ENCODE measurements at places on chromosomes 3 and 15.

DNA sequence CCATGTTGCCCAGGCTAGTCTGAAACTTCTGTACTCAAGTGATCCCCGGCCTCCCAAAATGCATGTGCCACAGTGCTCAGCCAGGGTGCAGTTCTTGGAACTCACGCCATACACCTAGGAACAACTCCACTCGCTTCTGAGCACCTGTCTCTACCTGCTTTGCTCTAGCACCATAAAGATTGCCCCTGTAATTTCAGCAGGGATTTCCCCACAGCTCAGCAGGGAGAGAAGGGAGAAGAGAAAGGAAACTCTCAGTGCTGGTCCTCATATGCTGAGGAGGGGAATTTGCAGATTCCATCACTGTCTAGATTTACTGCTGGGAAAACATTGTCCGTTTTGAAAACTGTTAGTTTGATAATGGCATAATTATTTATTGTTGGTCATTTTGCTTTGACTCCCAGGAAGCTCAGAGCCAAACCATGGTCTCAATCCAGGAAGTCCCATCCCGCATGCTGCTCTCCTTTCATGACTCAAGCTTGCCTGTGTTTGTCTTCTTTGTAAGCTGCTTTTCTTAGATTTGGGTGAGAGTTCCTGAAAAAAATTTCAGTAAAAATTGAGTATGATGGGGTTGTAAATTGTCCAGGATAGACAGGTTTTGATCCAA lies 24.2 kb downstream of the TRIM71 start:
- no peak for DNase-seq

GRCh38 chr3:17573396-17573795 lies 169.0 kb downstream of the TBC1D5 start:
- DNase-seq: peak; percentile 30

DNA sequence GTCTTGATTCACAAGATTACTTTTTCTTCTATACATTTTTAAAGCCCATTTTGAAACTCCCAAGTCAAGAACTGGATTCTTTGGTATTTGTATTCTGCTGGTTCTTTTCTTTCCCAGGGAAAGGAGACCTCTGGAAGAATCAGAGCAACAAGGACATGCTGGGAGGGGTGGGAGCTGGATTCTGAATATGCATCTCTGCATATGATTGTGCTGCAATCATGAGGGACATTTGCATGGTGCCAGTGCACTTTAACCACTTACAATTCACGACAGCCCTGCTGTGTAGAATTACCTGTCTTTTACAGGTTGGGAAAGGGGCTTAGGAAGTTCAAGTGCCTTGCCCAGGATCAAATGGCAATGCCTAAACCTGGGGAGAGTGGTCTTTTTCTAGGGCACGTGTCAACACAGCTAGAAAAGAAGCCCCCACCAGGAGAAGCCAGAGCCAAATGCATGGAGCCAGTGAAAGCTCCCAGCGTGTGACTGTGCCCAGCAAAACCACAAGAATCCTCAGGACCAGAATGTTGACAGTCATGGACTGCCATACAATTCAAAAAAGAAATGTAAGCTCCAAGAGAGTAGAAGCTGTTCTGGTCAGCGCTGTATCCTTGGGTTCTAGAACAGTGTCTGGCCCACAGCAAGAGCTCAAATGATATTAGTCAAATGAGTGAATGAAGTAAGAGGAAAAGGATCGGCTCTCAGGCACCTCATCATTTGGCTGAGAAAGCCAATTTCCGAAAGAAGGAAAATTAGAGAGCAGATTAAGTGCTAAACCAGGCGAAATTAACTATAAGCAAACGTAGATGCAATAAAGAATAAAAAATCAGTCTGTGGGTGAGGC lies 84.5 kb upstream of the MEF2A start:
- no peak for DNase-seq

GRCh38 chr15:39502082-39502447 lies 78.8 kb upstream of the THBS1 start:
- DNase-seq: peak; percentile 10

DNA sequence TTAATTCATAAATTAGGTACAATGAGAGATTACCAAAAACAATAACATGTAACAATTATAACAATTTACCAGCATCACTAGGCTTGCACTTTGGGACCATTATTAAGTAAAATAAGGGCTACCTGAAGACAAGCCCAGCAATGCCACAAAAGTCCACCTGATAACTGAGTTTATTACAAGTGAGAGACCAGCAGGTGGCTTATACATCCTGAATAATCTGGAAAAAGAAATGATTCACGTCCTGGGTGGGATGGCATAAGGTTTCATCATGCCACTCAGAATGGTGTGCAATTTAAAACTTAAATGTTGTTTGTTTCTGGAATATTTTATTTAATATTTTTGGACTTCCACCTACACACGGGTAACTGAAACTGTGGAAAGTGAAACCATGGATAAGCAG lies 1287.1 kb upstream of the GBE1 start:
- no peak for DNase-seq

DNA sequence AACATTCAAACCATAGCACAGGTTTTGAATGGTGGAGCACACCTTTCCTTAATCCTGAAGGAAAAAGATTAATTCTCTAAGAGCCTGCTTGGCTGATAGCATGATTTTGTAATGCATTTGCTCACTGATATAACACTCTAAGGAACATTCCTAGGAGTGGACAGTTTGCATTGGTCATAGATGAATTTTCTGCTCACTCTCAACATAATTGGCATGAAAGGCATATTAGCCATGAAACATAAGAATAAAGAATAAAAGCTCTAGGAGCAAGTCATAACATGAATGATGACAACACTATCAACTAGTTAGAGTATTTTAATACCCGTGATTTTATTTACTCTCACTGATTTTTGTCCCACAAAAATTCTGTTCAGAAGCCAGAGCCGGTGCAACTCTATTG lies 34.3 kb upstream of the LRTM1 start:
- DNase-seq: no peak

GRCh38 chr15:58466566-58466965 lies 34.8 kb downstream of the LIPC start:
- DNase-seq: no peak

DNA sequence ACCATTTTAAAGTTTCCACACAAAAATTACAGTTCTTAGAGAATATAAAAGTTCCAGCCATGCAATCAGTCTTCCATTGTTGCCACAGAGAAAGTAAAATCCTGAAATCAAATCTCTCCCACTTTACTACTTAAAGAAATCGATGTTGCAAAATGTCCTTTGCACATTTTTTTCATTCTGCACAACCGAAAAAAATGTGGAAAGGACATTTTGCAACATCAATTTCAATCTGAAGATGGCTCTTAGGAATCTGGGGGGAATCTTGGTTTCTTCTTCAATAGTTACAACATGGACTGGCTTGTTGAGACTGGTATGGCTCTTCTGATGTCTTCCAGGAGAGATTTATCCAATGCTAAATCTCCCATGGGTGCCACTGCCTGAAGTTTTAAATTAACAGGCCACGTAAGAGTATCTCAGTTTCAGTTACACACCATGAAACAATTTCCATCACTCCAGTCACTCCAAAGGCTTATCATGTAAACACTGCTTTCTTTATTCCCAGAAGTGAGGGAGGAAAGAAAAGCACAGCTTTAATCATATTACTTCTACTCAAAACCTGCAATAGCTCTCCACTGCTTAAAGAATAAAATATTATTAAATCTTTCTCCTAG lies 55.8 kb upstream of the CTNNB1 start:
- no peak for DNase-seq

DNA sequence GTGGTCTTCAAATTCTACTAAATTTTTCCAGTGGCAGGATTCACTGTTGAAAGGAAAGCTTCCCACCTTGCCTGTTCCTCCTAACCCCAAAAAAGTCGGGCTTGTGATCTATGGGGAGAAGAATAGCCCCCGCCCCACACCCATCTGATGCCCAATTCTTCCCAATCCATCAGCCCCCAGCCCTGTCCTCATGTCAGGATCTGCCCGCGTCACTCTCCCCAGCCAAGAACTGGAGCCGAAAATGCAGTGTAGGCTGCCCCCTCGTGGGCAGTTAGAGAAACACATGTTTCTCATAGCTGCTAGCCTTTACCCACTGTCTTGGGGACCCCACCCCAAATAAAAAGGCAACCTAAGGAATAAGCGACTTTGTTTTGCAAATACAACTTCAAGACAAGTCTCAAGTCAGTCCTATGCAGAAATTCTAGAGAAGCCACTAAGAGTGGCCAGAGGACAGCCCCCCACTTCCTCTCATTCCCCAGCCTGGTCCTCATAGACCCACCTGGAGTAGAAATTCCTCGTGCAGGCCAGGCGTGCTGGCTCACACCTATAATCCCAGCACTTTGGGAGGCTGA lies 13.0 kb upstream of the CSK start:
- DNase-seq: peak; percentile 66

- no peak for DNase-seq
Observed at GRCh38 chr3:52204337-52205073, 6.5 kb downstream of the ALAS1 start.

GRCh38 chr15:52689562-52689961 lies 10.4 kb upstream of the ATOSA start:
- no peak for DNase-seq

GRCh38 chr15:98003996-98004395 lies 43.5 kb downstream of the ARRDC4 start:
- no peak for DNase-seq

DNA sequence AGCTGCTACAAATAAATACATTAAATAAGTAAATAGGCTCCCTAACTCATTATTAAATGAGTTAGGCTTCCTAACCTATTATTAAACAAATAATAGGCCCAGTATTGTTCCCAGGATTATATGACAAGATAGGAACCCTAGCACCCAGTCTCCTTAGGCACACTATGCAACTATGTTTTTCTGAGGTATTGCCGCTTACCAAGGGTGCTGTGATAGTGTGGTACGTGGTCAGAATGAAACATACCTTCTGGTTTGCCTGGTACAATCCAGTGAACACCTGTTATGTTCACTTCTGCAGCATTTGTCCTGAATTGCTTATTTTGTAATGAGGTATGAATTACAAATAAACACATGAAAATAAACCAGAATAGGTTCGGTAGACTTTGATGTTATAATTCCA lies 375.6 kb upstream of the GBE1 start:
- no peak for DNase-seq

DNA sequence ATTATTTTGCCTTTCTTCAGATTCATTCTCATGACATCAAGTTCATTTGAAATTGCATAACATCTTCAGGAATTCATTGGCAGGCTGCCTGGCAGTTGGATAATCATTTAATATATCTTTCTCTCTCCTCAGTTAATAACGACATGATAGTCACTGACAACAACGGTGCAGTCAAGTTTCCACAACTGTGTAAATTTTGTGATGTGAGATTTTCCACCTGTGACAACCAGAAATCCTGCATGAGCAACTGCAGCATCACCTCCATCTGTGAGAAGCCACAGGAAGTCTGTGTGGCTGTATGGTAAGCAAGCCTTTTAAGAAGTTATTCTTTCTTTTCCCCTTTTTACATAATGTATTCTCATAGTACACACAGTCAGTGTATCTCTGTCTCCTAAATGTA lies 38.2 kb downstream of the TGFBR2 start:
- peak; percentile 76 for DNase-seq

DNA sequence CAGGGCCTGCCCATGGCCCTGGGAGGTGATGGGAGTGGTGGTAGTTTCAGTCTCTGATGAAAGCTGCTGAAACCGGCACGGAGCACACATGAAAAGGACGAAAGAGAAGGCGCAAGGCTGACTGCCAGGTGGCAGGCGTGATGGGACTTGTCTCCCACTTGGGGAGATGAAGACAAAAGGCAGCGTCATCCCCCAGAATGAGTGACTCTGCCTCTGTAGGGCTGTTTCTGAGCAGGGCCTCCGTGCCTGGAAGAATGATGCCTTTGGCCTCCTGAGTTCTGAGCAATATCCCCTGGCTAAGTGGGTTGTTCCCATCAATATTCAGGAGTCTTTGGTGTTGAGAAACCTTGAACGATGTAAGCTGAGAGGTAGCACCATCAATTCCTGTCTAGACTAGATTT lies 237.8 kb downstream of the OPA1 start:
- DNase-seq: no peak

DNA sequence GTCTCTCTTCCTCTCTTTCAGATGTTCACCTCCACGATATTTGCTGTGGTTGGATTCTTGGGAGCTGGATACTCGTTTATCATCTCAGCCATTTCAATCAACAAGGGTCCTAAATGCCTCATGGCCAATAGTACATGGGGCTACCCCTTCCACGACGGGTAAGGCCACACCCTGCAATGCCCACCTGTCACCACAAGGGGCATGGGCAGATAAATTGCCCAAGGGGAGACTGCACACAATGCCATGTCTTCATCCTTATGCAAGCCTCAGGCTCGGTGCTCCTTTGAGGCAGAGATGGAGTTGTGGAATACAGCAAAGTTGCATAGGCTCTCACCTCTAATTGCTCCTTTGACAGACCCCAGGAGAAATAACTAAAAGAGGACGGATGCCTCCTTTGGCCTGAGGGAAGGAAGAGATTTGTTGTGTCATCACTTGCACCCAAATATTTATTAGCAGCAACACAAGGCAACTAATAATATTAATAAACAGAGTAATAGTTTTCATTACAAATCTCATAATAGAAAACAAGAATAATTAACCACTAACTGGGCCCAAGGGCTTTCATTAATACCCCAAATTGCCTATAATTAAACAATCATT lies 13.2 kb downstream of the TM4SF4 start:
- DNase-seq: peak; percentile 27

DNA sequence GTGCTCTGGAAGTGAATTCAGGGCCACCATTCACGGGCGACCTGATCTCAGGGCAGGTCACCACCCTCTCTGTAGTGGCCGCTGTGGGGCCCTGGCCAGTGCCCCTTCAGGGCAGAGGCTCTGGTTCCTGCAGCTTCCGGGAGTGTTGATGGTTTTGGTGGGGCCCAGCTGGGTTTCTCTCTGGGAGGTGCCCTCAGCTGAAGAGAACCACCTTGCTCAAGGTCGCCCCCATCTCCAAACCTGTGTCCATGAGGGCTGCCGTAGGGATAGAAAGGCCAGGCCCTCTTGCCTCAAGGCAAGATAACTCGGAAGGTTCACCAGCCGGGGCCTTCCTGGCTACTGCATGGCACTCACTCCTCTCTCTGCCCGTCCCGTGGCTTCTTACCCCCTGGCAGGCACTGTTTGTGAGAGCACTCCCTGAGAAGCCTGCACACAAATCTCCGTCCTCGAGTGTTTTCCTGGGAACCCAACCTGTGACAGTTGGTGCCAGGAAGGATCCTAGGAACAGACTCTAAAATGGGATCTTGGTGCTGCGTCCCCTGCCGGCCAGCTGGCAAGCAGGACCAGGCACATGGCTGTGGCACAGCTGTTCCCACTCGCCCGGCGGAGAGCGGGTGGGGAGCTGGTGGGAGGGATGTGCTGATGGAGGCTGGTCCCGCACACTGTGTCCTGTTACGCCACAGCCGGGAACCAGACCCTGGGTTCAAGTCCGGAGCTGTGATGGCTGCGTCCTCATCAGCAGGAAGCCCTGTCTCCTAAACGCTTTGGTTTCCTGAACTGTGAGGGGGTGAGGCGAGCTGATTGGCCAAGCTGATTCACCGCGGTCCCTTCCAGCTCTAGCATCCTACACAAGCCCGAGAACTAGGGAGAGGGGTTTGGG lies 23.2 kb upstream of the PIGZ start:
- DNase-seq: no peak

DNA sequence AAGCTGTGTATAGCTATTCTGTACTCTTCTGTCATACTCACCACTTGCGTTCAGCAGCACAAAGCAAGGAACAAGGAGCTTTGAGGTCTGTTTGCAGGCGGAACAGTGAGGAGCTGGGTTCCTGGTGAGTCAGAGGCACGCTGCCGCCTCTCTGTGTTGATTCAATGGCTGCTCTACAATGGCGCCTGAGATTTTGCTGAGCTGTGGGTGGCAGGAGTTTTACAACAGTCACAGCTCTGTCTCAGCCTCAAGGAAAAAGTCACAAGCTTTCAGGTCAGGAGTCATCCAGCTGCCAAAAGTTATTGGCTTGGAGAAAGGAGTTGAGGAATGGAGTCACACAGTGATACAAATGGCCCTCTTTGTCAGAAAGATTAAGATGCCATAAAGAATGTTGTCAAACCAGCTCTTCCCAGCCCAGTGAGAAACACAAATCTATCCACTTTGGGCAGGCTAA lies 98.1 kb downstream of the SSR3 start:
- DNase-seq: no peak

Measured in activated CD4-positive, alpha-beta T cell treated with anti-CD3 and anti-CD28 coated beads, Interleukin-2, Interleukin-4, amounts not matched to agents 100 ng/mL and 50 ng/mL, durations not matched to agents 16 hours and 8 hours (primary cell).